ENCODE measurements at places on chromosomes 2 and 18.

GRCh38 chr18:59087391-59087790 lies 52.3 kb upstream of the SEC11C start:
- DNase-seq = no peak

DNA sequence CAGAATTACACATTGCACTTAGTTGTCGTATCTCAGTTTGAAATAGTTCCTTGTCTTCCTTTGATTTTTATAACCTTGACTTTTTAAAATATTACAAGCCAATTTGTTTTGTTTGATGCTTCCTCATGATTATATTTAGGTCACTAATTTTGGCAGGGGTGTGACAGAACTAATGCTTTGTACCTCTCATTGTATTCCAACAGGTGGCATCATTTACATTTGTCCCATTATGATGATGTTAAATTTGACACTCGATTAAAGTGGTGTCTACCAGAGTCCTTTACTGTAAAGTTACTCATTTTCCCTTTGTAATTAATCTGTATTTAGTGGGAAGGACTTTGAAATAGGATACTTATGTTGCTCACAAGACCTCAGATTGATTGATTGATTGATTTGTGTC lies 21.5 kb upstream of the MFSD2B start:
- DNase-seq = peak; percentile 56

- no peak for DNase-seq
Measured at GRCh38 chr2:8144785-8145184, 537.1 kb upstream of the ID2 start.

- no peak for DNase-seq
Measured at GRCh38 chr2:217834057-217834620, 168.7 kb downstream of the TNS1 start.

DNA sequence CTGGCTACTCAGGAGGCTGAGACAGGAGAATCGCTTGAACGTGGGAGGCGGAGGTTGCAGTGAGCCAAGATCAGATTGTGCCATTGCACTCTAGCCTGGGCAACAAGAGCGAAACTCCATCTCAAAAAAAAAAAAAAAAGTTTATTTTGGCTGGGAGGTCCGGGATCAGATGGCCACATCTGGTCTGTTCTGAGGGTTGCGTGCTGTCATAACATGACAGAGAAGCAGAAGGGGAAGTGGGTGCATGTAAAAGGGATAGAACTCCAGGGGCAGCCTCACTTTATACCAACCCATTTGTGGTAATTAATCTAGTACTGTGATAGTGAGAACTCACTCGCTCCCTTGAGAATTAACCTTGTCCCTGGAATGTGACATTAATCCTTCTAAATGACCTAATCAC lies 101.2 kb downstream of the PTPN4 start:
- no peak for DNase-seq

GRCh38 chr2:66370824-66371223 lies 64.1 kb upstream of the MEIS1 start:
- no peak for DNase-seq

- no peak for DNase-seq
Measured at GRCh38 chr2:144015655-144016245, 504.2 kb downstream of the ZEB2 start.

DNA sequence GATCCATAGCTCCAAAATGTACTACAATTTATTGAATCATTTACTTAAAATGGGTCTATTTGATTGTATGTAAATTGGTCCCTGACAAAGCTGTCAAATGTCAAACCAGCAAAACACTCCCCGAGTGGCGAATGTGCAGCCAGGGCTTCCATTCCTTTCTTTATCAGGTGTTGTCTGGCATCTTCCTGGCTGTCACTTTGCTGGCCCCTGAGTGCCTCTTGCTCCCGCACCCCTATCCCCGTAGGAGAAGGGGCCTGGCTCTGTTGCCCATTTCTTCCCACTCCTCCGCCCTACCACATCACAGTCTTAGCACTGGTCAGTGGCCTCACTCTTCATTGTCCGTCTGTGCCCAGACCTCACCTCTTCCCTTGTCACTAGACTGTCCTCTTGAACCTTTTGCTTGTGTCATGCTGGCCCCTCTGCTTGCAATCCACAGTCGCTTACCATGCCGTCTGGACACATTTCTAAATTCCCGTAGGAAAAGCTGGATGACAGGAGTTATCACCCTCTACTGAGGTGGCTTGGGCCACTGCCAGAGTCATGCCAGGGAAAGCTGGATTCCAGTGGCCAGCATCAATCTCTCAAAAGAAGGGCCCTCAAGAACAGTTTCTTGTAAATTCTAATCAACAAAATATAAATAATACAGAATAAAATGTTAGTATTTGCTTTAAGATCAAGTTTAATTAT lies 15.4 kb downstream of the UBE2F start:
- no peak for DNase-seq

- DNase-seq = no peak
Measured at GRCh38 chr2:178246696-178247095, 52.4 kb downstream of the OSBPL6 start.

DNA sequence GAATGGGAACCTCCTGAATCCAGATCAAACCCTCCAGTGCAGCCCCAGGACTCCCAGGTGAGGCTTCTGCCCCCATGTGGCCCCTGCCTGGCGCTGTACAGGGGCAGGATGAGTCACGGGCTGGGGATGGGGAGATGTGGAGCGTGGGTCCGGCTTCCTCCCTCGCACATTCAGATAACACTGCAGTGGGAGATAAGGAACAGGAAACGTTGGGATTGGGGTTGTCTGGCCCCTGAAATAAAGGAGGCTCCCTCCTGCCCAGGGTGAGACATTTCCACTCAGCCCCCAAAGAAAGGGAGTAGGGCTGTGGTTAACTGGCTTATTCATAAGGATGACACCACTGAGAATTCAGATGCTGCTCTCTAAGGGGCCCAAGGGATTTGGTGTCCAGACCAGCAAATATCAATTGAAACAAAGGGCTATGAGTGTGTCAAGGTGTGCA lies 30.7 kb downstream of the IGFBP5 start:
- DNase-seq = no peak

GRCh38 chr18:59039449-59039848 lies 100.2 kb upstream of the SEC11C start:
- DNase-seq = no peak
